ENCODE measurements at places on chromosomes 13 and 19.
A peak's percentile ranks its signal among the peaks of the same experiment; 100 is the strongest.

- no peak for DNase-seq
Measured at GRCh38 chr19:23519031-23519430, 123.8 kb upstream of the ZNF91 start.

DNA sequence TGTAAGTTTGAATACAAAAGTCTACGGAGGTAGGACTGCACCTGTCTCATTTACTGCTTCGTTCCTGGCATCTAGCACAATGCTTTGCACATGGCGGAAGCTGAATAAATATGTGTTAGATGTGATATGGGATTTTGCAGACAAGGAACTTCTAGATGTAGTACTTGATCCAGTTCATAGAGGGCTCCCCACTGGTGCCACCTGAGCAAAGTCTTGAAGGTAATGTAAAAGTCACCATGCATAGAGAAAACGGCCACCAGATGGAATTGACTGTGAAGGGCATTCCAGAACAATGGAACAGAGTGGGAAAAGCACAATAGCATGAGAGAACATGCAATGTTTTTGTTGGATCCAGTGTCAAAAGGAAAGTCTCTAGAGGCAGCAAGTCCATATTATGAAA, 209.3 kb downstream of the HS6ST3 start:
- DNase-seq, result no peak

GRCh38 chr13:103192511-103193135, 126.4 kb upstream of the SLC10A2 start:
- DNase-seq, result peak; percentile 6

GRCh38 chr19:51460164-51460992, 2.1 kb upstream of the SIGLEC8 start:
- DNase-seq, result peak; percentile 12

DNA sequence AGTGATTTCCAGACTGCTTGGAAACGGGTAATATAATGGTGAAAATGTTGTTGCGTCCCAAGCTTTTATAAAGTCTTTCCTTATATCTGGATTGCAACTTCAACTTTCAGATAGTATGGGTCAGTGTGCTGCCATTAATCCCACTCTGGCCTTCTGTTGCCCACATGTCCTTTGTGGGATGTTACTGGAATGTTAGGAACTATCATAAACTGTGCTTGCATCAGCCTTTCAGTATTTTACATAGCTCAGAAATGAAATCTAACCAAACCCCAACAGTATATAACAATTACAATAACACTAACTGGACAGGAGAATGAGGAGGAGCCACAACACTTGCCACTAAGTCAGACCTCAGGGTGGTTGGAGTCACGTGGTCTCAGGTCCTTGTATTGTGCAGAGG, 78.9 kb downstream of the LNX2 start:
- no peak for DNase-seq

DNA sequence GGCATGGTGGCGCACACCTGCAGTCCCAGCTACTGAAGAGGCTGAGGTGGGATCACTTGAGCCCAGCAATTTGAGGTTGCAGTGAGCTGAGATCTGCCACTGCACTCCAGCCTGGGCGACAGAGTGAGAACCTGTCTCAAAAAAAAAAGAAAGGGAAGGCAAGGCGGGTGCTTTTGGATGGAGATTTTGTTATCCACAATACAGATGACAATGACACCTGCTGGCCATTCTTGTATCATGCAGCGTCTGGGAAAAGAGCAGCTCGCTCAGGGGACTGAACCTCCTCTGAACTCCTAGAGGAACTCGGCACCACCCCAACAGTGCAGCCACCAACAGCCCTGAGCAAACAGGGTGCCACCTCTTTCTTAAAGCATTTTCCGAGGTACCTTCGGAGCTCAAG, 22.8 kb downstream of the HAUS8 start:
- peak; percentile 74 for DNase-seq

DNA sequence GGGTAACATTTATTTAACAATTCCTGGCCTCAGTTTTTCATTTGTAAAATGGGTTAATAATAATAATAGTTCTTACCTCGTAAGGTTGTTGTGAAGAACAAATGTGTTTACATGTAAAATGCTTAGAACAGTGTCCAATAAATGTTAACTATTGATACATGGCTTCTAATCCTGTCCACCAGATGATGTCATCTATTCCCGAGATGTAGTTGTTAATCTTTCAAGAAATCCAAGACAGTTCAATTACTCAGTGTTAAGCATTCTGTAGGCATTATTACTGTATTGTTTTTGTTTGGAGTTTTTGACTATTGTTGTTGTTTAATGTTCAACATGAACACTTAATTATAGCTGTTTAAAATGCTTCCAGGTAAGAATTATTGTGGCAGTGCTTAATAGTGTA, 131.0 kb upstream of the FNDC3A start:
- DNase-seq, result no peak

- DNase-seq, result no peak
Measured at GRCh38 chr13:19069684-19070397, 111.8 kb downstream of the TUBA3C start.

DNA sequence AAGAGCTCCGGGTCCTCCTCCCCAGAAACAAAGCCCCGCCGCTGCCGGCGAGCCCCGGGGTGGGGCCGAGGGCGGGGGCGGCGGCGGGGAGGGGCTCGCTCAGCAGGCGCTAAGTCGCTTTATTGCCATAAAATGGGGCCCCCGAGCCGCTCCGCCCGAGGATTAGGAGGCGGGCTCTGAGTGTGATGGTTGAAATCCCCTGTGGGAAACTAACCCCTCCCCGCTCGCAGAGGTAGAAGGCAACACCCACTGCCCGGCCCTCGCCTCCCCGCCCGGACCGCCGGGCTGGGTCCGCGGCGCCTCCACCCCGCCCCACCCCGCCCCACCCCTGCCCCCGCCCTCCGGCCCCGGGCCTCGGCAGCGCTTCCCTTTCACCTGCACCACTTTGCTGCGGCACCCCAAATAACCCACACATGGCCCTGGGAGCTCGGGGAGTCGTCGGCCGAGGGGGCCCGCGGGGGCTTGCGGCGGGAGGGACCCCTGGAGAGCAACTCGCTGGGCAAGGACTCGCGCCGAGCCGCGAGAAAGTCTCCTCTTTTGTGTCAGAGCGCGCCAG, at the start of gene KLF12:
TSS of gene KLF12 (minus strand) at position 184 of the 556 bp plus-strand sequence.
- peak; percentile 95 for DNase-seq

DNA sequence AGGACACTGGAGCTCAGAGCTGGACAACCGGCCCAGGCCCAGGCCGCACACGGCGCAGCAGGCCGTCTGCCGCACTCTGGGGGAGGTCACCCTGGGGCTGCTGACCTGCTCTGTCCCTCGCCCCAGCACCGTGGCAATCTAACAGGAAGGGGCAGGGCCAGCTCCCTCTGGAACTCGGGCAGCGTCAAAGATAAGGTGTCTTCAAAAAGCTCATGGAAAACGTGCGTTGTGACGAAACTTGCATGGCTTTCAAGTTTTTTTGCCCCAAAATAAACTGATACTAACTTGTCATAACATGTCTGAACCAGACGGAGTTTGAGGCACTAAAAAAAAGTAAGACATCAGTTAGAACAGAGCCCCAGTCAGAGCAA, 12.2 kb upstream of the ATP8B3 start:
- no peak for DNase-seq

DNA sequence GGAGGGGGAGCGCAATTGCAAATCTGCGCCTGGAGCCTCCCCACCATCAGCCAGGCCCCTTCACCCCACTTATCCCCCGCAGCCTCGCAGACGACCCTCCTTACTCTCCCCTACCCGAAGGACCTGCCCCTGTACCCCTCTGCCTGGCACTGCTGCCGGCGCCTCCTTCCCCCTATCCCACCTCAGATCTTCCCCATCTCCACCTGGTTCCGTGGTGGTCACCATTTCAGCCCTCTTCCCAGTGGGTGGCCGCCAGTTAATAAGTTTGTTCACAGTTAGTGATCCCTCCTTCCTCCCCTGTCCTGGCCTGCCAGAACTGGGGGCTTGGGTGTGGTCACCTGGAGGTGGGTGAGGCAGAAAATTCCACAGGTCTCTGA, 397 bp downstream of the SLC44A2 start:
- DNase-seq, result no peak

DNA sequence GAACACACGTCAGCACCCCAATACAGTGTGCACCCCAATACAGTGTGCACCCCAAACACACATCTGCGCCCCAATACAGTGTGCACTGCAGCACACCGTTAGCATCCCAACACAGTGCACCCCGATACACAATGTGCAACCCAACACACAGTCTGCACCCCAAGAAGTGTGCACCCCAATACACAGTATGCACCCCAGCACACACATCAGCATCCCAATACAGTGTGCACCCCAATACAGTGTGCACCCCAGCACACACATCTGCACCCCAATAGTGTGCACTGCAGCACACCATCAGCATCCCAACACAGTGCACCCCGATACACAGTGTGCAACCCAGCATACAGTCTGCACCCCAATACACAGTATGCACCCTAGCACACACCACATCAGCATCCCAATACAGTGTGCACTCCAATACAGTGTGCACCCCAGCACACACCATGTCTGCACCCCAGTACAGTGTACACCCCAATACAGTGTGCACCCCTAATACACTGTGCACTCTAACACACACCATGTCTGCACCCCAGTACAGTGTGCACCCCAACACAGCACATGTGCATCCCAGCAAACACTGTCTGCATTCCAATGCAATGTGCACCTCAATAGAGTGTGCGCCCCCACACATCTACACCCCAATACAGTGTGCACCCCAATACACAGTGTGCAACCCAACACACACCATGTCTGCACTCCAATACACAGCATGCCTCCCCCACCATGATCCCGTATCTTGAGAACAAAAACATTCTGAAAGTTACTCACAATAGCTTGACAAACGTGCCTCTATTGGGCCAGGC, 855 bp upstream of the CARS2 start:
- no peak for DNase-seq

- DNase-seq, result peak; percentile 91
Measured at GRCh38 chr13:97274829-97275649, 52.9 kb downstream of the MBNL2 start.

DNA sequence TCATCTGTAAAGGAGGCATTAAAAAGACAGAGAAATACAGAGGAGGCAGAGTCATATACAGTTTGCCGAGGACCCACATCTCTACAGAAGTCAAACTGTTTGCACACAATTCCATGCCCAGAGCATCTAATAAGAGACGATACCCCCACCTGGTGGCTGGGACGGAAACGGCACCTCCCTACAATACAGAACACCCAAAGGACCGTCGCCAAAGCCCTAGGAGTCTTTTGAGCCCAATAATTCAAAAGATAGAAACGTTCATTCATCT, 703 bp upstream of the PLEKHG2 start:
- DNase-seq, result peak; percentile 95

GRCh38 chr19:30449078-30449590, 77.0 kb downstream of the ZNF536 start:
- DNase-seq, result no peak

DNA sequence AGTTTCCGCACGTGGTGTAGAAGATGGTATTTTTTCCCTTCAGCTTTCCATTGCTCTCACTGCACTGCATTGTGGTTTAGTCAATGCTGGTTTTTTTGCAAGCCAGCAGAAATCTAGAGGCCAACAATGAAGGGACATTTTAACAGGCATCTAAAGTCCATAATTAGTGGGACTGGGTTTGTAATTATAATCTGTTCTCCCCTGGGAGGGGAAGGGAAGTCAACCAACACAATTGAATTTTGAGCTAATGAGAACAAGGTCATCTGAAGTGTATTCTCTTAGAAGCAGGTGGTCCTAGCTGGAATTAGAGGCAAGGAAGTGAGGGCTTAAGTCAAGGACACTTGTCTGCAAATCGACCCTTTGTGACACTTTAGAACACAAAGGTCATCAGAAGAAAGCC, 156.4 kb downstream of the MYO16 start:
- DNase-seq, result no peak

GRCh38 chr13:75803164-75803611, 167.1 kb downstream of the LMO7 start:
- DNase-seq, result no peak

- peak; percentile 86 for DNase-seq
Measured at GRCh38 chr13:41648314-41648935, 191.1 kb downstream of the RGCC start.

DNA sequence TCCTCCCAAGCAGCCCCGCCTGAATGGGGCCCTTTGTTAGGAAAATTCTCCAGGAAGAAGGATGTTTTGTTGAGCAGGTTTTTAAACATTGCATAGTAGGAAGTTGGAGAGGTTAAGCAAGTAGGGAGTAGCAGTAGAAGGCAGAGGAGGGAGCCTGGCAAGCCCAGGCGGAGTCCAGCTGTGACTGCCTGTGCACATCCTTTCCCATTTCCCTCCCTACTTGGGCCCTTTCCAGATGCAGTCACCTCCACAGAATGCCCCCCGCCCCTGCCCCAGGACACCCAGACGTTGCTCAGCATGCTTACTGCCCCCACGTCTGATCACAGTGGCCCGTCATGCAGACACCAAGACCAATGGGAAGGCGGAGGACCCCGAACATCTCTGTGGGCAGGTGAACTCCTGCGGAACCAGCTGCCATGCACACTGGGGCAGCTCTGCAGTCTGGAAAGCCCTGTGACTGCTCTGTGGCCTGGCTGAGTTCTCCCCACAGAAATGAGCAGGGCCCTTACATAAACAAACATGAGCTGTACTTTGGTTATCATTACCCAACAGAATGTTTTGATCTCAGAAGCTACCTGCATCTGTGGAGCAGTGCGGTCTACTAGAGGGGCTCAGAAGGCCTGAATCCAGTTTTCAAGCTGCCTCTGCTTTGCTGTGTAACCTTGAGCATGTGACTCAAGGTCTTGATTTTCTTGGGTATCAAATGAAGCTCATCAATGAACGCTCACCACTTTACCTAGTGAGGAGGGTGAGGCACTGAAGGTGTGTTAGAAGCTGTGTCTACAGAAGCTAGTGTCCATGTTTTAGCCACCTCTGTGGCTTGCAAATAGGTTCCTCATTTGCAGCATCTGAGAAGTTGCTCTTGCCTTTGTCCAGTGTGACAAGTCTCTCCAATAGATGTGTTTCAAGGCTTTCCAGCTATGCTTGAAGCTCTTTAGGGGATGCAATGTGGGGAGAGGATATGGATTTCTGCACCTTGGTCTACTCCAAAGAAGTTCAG, 84.2 kb downstream of the TNFRSF19 start:
- DNase-seq, result peak; percentile 57

DNA sequence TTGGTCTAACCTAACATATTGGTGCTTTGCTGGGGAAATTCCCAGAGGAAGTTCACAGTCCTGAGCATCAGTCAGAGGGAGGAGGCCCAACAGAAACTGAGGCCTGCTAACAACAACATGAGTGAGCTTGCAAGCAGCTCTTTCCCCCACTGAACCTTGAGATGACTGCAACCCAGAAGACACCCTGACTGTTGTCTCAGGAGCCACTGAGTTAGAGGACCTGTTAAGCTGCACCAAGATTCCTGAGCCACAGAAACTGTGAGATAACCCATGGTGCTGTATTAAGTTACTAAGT, 193.2 kb upstream of the UBL3 start:
- no peak for DNase-seq

DNA sequence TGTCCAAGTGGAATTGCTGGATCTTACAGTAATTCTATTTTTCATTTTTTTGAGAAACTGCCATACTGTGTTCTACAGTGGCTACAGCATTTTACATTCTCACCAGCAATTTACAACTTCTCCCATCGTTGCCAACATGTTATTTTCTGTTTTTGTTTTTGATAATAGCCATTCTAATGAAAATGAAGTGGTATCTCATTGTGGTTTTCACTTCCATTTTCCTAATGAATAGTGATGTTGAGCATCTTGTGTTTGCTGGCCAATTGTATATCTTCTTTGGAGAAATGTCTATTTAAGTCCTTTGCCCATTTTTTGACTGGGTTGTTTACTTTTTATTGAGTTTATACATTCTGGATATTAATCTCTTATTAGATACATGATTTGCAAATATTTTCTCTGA, 38.6 kb downstream of the KCNRG start:
- no peak for DNase-seq

- DNase-seq, result no peak
Measured at GRCh38 chr19:50850738-50851137, 4.0 kb upstream of the KLK3 start.

GRCh38 chr13:52003541-52003940, 7.7 kb downstream of the ATP7B start:
- no peak for DNase-seq

Measured in fibroblast of pulmonary artery (primary cell).